GM04503 (cell line): ENCODE measurements at places on chromosomes 5 and 9.

GRCh38 chr5:11609570-11610303 lies 294.5 kb downstream of the CTNND2 start:
- no peak for DNase-seq

DNA sequence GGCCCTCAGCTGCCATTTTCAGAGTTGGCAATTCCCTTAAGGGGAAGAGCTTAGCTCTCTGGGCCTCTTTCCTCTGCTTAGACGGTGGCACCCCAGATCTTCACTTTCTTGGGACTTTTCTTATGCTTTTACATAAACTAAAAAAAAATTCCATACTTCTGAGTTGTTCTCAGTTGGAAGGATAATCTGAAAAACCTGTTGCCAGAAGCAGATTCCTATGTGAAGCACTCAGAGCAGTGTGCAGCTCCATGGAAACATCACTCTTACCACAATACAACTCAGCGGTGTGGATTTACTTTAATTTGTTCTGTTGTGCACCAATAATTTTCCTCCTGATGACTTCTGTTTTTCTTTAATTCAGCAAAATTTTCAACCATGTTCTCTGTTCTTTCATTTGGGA lies 44.1 kb upstream of the MROH2B start:
- DNase-seq: peak; percentile 21

GRCh38 chr9:92716557-92716956 lies 46.6 kb upstream of the IPPK start:
- DNase-seq: no peak

DNA sequence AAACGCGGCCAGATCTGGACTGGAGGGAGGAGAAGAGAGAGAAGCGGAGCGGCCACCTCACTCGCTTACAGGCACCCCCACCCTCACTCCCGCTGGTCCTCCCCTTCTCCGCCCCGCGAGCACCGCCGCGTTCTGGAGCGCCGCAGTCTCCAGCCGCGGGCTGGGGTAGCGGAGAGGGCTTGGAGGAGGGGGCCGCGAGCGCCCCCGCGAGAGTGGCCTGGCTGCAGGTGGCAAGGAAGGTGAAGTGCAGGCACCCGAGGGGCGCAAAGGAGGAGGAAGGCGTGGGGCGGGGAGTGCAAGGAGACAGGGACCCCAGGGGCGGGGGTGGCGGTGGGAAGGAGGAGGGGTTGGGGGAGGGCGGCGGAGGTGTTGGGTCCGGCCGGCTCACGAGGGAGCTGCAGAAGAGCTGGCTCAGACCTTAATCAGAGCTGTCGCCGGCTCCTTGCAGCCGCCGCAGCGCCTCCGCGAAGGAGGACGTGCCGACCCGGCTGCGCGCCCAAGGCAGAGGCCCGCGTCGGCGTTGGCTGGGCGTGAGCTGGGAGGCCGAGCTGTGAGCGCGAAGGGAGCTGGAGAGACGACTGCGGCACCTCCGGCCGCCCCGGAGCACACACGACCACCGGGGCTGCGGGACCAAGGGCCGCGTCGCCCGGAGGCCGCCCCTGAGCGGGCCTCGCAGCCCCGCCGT lies at the start of gene DMRT3:
Gene DMRT3, plus strand, starts transcription at position 398 of the 685 bp plus-strand sequence. CDS start 347 bp downstream, outside the sequence.
- DNase-seq: no peak

- DNase-seq: no peak
Measured at GRCh38 chr9:110013064-110013463, 194.9 kb downstream of the C9orf152 start.

DNA sequence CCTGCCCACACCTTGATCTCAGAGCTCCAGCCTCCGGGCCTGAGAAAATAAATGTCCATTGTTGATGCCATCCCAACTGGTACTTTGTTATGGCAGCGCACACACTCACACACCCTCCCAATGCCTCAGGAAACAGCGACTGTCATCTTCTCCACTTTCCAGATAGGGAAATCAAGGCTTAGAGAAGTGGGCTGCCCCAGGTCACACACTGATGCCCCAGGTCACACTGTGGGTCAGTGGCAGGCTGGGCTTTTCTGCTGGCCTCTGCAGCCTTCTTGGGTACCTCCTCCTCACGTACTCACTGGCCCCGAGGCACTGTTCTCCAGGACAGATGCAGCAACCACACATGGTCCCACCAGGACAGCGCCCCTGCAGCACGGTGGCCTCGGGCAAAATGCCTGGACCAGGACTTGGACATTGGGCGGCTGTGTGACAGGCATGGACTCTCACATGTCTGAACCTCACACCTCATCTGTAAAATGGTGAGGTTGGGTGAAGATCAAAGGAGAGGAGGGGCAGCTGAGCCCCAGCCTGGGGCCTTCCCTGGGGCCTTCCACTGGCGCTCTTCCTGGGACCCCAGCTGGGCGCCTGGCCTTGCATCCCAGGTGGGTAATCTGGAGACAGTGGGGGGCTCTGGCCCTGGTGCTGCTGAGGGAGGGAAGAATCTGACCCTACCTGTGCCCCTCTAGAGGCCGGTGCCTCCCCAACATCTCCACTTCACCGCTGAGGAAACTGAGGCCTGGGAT lies 156.0 kb downstream of the COL23A1 start:
- DNase-seq: no peak

GRCh38 chr5:150527038-150527437 lies 19.1 kb downstream of the NDST1 start:
- no peak for DNase-seq

- DNase-seq: no peak
Measured at GRCh38 chr9:83526211-83526610, 12.0 kb downstream of the FRMD3 start.

- no peak for DNase-seq
Measured at GRCh38 chr5:19536387-19536786, 451.6 kb downstream of the CDH18 start.

GRCh38 chr9:2620919-2621721 lies 467 bp upstream of the VLDLR start:
- peak; percentile 24 for DNase-seq

- DNase-seq: no peak
Measured at GRCh38 chr5:31965227-31965626, 208.9 kb downstream of the GOLPH3 start.

DNA sequence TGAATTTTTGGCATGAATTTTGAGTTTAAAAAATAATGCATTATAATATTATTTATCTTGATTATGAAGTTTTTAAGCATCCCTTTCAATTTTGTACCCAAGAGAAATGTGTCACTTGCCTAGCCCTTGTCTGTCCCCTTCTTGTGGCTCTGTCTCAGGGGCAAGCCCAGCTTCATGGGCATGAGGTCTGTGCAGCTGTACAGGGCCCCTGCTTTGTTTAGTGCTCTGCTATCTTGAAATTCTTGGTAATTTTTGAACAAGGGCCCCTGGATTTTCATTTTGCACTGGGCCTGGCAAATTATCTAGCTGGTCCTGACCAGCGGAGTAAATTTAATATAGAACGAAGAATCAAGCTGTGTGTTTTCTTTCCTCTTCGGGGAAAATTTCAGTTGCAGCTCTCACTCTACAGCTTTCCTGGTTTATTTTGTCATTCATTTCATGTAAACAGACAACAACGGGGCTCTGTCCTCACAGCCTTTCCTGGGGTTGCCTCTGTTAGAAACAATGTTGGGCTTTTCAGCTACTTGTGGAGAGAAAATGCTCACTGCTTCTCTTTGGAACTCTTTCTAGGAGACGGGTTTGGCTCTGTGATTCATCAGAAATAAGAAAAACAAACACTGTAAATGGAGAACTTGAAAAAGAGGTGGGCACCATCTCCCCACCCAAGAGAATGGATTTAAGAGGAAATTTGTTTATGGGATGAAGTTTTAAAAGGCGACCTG lies 41.1 kb downstream of the LIX1 start:
- no peak for DNase-seq

DNA sequence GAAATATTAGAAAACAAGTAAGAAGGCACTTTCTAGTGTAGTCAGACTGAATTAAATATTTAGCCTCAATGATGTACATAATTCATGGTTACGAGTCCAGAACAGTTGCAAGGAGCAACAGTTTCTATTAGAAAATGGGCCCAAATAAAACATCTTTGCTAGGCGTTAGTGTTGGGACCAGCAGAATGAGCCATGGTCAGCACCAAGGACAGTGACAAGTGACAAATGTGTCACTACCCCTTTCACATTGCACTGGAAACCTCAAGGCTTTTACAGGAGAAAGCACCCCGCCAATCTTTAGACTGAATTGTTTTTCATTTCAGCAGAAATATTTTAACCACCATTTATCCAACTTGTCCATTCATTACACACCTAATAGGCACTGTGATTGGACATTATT lies 301.3 kb upstream of the ADCY2 start:
- DNase-seq: no peak

DNA sequence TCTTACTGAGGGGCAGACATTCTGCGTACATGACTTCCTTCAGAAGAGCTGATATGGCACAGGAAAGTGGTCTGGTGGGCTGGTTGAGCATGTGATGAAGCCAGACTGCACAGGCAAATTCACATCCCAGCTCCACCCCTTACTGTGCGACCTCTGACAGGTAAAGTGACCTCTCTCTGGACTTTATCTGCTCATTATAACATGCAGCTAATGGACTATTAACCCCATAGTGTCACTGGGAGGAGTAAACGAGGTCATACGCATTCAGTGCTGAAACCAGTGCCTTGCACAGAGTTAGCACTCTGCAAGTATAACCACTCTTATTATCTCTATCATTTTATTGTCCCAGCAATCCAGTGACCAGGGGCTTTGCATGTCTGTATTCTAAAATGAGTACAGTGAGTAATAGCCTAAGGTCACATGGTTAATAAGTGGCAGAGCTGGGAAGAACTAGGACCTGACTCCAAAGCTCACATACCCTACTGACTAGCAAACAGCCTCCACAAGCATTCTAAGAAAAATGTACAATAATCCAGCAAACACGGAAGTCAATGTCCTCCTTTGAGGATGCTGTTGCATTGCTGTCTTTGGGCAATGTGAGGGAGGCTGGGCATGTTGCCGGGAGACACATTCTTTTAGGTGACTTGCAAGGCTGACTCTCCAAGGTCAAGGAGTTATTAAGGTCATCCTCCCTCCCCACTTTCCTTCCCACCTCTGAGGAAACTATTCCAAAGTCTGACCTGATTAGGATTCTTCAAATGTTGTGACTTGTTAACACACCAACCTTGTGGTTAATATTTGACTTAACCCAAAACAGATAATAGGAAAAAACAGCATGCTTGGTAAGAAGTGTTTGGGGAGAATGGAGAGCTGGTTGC lies 19.0 kb downstream of the GLRX start:
- DNase-seq: no peak

DNA sequence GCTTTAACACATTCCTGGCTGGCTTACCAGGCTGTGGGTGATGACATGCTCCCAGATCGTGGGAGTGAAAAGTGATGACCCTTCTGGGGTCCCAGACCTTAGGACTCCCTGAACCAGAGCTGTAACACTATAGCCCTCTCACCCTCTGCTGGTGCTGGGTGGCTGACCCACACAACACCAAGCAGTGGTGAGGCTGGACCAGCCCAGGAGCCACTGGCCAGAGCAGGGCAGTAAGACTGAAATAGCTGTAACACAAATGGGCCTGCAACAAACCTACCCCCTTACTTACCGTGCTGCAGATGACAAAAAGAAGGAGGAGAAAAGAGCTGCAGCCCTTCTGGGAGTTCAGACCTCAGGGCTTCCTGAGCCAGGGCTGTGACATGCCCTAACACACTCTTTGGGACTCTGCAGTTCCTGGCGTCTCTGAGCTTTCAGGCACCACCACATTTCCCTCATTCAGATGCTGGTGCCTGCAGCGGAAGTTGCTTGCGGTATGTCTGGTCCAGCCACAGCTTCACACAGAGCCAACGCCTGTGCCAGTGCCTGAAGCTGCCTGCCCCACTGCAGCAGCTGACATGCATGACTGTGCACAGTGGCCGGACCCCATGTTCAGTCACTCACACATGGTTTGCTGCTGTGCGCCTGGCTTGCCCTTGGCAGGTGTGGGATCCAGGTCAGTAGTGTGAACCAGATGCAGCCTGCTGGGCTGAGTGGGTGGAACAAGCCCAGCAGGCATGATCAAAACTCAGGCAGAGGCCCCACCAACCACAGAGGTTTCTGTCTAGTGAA lies 1247.4 kb downstream of the EFNA5 start:
- DNase-seq: no peak

DNA sequence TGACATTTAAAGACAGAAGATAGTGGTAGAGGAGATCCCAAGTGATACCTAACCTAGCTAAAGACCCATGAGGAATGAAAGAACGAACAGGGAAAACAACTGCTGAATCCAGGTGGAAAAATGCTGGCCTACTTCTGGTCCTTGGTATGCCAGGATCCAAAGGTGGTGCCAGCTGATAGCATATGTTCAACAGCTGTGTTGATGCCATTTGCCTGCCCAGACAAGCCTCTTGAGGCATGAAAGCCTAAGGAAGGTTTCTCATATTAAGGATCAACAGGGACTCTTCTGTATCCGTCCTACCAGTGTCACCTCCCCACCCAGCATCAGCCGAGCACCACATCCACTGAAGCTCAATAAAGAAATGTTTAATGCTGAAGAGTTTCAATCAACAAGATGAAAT lies 225.7 kb upstream of the DMRT1 start:
- DNase-seq: no peak

GRCh38 chr9:98784831-98785806 lies 11.2 kb downstream of the ANKS6 start:
- DNase-seq: no peak

DNA sequence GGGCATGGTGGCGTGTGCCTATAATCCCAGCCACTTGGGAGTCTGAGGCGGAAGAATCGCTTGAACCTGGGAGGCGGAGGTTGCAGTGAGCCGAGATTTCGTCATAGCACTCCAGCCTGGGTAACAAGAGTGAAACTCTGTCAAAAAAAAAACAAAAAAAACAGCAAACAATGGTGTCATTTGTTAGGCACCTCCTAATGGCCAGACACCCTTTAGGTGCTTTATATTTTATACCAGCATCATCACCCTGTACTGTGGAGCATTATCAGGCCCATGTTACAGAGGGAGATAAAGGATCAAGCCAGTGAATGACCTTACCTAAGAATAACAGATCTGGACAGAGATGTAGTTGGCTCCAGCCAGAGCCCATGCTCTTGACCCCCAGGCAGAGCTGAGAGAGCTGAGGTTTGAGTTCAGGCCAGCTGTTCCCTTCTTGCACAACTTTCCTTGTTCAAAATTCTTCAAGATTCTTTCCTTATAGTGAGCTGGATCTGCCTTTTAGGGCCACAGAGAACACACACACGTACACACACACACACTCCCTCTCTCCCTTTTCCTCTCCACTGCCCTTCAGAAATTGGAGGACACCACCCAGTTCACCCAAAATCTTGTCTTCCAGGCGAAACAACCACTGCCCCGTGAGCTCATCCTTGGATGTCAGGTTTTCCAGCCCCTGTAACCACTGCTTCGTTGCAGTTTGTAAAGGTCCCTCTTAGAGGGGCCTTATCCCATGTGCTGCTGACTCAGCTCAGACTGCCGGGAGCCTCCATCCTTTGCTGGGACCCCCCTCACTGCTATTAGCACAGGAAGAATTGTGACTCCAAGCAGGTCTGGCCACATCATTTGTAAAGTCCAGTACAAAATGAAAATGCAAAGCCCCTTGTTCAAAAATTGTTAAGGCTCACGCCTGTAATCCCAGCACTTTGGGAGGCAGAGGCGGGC lies 10.4 kb upstream of the PTGES start:
- DNase-seq: peak; percentile 60

- no peak for DNase-seq
Measured at GRCh38 chr5:148823871-148824270, 2.5 kb upstream of the ADRB2 start.

- no peak for DNase-seq
Measured at GRCh38 chr9:137341227-137341626, 39.2 kb upstream of the NRARP start.

- no peak for DNase-seq
Measured at GRCh38 chr5:88878976-88879375, 4.0 kb downstream of the MEF2C start.

- DNase-seq: peak; percentile 60
Measured at GRCh38 chr5:149143470-149143869, 2.2 kb downstream of the ABLIM3 start.
